ENCODE measurements at places on chromosomes 6 and 20.

GRCh38 chr6:13302751-13303667, 25.3 kb downstream of the TBC1D7 start:
- DNase-seq: peak; percentile 13

DNA sequence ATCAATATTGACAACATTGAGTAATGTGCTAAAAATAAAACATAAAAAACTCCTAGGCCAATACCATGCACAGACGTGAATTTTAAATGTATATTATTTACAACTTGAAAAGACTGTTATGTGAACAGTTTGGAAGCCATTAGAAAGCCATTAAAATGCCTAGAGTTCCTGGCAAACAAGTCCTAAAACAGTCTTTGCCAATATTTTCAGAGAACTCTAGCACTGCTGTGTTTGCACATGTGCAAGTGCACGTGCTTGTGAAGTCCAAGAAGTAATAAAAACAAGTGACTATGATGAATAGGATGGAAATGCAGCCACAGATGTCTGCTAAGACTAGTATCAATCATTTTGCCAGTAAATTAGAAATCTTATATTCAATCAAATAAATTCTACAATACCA, 1447.6 kb downstream of the GRIK2 start:
- DNase-seq: no peak

- DNase-seq: no peak
These were observed 17.3 kb downstream of the LAMA4 start for GRCh38 chr6:112237066-112237465.

- no peak for DNase-seq
These were observed 356.1 kb downstream of the CBLN4 start for GRCh38 chr20:55649254-55649653.

DNA sequence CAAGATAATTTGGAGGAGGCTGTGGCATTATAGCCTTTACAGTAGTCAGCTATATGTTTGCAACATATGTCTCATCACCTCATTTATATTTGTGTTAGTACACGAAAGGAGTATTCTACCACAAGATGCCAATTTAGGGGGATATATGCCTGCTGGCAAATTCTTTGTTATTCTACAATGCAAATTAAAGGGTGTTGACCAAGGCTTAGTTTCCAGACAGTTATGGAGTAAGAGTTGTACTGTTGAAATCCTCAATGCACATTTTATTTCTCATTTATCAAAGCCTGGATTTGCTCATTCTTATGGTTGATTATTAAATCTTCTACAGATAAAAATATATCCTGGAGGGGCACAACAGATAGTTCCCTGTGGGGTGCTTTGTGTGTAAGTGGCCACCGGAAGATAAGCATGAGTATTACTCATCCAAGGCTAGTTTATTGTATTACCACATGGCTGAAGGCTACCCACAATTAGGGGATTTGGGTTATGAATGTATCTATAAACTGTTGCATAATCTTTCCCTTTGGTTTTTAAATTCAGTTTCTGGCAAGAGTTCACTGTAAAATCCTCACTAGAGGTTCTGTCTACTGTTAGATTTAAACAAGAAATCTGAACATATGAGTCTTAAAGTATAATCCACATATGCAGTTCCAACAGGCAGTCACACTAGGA, 9.0 kb downstream of the CST9 start:
- no peak for DNase-seq

DNA sequence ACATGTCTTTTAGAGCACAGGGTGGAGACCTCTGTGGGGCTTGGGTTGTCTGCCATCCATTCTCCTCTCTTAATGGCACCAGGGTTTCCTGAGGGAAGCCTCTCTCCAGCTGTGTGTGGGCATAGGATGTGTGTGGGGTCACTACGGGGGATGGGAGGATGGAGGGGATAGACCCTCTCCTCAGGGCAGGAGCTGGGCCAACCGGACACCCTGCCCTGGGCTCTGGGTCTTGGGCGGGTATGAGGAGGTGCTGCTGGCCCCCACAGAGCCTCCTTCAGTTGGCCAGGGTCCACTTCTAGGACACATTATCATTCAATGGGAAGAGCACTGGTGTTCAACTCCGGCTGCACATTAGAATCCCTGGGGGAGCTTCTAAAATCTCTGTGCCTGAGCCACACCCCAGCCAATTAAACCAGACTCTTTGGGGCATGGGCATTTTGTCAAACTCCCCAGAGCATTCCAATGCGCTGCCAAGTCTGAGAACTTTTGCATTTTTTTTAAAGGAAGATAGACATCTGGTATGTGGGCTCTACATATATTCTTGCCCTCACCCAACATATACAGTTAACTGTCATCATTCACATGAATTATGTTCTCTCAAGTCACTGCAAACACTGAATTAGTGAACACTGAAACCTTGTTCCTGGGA, 38.5 kb downstream of the TRAM2 start:
- DNase-seq: no peak

DNA sequence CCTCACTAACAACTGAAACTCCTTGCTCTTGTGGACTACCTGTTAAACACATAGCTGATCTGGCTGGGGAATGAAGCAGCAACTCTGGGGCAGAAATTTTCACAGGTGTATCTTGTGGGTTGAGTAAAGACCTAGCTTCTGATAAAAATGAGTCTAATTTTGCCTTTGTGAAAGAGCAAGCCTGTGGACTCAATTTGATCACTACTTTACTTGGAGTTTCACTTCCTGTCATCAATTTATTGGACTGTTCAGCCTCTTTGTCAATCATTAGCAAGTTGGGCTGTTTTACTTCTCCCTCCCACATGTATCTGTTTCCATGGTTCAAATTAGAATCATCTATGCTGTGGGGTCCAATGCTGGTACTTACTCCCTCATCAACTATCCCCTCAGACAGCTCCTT, 29.6 kb upstream of the CRIP3 start:
- no peak for DNase-seq

- no peak for DNase-seq
These were observed 295.3 kb downstream of the PRL start for GRCh38 chr6:22001396-22002027.

DNA sequence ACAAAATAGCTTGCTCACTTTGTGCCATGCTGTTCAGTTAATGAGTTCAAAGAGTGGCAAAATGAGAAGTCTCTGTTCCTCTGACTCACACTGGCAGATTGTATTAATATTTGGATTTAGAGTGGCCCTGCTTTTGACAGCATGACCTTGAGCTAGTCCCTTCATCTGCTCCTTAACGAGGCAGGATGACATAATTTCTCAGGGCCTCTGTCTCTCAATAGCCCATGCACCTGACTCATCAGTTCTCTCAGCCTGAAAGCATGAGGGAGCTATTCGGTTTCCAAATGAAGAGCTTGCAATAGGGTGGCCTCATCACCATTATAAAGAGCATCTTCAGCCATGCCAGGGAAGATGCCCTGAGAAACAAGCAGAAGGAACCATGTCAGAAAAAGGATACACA, 38.2 kb downstream of the CAP2 start:
- DNase-seq: peak; percentile 26

- no peak for DNase-seq
These were observed 29.1 kb downstream of the ASXL1 start for GRCh38 chr20:32387252-32387651.

DNA sequence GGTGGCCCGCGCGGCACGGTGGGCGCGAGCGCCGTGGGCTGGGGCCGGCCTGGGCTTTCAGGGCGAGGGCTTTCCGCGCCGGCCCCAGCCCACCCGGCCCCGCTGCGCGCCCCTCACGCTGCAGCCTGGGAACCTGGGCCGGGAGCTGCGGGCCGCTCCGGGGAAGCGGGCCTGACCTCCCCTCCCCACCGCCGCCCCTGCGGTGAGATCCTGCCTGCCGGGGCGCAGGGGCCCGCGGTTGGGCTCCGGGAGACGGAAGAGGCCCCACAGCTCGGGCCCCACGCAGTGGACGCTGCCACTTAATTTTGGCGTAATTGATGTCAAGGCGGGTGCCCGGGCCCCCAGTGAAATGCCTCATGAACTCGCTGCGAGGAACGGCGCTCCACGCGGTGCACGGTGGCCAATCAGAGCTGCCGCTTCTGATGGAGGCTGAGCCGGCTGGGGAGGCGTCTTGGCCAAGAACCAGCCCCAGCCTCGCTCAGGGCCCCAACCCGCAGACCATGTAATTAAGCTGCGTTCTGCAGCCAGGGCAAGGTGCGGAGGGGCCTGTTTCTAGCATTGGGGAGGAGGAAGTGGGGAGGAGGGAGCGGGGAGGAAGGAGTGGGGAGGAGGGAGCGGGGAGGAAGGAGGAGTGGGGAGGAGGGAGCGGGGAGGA, 96.1 kb upstream of the BHLHE23 start:
- DNase-seq: no peak

DNA sequence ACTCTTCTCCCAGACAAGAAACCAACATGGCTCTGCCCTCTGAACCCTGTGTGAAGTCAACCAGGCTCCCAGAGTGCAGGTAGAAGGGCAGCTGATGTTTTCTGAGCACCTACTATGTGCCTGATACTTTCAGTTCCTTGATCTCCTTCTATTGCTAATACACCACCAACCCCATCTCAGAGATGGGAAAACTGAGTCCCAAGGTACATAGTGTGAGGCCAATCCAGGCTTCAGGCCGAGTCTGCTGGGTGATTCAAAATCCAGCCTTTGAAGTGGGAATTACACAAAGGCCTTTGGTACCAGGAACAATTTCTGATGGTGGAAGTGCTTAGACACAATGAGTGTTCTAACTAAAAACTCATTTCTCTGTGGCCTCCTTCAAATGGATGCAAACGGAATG, 96.3 kb downstream of the NFATC2 start:
- no peak for DNase-seq

DNA sequence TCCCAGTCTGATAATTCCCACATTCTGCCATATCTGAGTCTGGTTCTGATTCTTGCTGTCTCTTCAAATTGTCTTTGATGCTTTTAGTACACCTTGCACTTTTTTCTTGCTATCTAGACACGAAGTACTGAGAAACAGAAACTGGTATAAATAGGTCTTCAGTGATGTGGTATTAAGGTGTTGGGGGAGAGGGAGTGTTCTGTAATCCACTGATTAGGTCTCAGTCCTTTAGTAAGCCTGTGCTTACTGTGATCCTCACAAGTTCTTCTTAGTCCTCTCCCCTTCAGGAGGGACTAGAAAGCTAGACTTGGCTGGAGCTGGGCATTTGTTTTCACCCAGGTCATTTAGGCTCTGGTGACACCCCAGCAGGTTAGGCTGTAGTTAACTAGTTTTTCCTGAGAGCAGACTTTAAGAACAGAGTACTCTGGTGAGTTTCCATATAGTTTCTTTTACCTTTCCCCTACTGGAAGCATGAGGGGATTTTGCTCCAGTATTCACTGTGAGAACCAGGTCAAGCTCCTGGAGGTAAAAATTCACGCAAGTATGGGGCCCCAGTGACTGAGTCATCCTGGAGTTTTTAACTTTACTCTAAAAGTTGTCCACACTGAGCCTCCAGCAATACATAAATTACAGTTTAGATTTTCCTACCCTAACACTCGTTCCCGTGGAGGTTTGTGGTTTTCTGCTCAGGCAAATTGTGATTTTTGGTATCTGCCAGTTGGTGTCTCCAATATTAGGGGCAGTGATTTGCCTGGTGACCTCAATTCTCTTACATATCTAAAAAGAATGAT, 154.6 kb downstream of the CDKAL1 start:
- no peak for DNase-seq

- no peak for DNase-seq
These were observed 30.6 kb downstream of the SNAP25 start for GRCh38 chr20:10249048-10249770.

DNA sequence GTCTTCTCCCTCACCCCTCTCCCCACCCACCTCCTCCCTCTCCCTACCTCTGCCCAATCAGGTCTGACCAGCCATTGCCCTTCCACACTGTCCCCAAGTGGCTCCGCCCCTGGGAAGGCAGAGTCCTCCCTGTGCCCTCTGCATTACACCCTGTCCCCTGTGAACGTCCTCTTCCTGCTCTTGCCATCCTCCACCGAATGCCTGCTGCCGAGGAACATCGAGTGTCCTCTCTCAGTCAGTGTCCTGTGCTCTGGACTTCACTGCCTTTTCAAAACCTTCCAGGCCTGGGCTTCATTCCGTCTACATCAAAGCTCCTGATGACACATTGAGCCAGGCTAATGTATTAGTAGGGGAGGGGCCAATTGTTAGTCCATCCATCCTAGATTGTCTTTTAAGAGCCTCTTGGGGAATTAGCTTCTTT, 3.3 kb upstream of the PACSIN1 start:
- no peak for DNase-seq

DNA sequence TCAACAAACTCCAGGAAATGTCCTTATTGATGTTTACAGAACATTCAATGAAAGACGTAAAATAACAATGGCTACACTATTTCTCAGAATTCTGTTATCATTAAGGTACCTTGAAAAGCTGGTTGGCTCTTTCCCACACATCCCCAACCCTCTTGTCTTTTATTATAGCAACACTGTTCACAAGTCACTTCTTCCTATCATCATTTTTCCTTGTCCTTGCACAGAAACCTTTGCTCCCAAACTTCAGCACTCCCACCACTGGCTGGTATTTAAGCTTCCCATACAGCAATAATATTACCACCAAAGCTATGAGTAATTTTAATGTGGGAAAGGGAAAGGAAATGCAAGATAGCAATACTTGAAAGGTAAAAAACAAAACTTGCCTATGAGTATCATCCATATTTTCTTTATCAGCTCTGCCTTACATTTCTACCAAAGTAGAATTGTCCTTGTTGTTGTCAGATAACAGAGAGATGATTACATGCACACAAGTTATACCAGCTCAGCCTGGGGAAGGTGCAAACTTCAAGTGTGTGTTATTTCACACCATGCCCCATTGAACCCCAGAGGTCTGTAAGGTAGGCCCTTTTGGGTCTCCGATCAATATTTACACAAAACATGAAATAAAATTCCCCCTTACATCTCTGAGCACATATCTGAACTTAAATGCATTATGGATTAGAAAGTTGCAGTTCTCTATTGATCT, 32.2 kb downstream of the ARHGAP18 start:
- DNase-seq: no peak

- DNase-seq: no peak
These were observed 62.5 kb upstream of the PTGIS start for GRCh38 chr20:49630396-49630951.

DNA sequence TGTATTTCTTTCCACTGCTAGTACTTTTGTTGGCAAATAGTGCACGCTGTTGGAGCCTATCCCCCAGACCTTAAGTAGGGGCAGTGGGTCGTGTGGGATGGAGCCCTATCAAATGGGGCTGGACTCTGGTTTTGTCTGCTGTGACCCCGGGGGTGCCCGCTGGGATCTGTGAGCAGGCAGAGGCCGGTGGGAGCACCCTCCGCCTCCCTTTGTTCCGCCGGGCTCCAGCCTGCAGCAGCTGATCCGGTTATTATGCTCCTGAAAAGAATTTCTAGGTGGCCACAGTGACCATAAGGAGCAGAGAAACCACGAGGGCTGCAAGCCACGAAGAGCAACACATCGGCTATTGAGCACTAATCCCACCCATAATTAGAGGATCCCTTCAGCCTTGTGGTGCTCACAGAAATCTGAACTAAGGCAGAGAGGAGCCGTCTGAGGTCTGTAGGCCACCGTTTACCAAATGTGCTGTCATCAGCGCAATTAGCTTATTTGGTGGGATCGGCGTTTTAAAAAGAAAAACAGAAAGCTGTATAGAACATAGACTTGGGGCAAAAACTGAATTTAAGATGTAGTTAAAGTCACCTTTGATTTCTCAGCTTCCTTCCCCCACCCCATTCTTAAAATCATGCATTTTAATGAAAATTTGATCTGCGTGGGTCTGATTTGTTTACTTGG, 598.3 kb upstream of the JAG1 start:
- DNase-seq: no peak

GRCh38 chr6:154341336-154341735, 15.3 kb downstream of the IPCEF1 start:
- DNase-seq: no peak
